ENCODE measurements at places on chromosomes 1 and 21. TPM values are rescaled to one million over a fixed set of nuclear protein-coding genes. Genes with fewer than 3 reads are reported as not detected.

DNA sequence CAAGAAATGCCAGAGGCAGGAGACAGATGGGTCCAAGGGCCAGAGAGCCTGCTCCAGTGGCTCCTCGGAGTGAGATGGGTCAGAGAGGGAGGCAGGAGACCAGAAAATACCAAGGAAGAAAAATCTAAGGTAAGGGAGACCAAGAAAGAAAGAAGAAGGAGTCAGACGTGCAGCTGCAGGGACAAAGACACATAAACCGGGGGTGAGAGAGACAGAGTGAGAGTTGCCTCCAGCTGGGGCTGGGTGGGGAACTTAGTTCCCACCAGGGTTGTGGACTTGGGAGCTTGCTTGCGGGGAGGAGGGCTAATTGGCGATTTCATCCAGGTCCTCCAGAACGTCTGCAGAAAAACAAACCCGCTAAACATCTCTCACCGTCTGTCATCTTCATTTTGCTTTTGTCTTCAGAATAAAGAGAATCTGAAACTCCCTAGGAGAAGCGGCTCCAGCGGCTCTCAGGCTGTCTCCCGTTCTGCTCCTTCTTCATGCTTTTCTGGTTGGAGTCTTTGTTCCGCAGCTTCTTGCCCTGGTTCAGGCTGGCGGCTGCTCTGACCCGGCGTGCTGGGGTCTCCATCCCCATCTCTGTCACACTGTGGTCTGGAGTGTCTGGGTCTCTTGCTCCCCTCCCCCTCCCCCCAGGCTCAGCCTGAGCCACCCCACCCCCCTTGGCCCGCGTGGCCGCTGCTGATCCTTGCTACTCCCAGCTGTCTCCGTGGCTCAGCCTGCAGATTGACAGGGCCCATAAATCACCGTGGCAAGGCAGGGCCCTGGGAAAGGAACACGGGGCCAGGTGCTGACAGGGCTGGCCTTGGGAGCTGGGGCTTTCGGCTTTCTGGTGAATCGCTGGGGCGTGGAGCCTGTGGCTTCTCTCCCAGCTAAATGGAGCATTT, 66.6 kb downstream of the UBIAD1 start:
- DNase-seq = no peak

DNA sequence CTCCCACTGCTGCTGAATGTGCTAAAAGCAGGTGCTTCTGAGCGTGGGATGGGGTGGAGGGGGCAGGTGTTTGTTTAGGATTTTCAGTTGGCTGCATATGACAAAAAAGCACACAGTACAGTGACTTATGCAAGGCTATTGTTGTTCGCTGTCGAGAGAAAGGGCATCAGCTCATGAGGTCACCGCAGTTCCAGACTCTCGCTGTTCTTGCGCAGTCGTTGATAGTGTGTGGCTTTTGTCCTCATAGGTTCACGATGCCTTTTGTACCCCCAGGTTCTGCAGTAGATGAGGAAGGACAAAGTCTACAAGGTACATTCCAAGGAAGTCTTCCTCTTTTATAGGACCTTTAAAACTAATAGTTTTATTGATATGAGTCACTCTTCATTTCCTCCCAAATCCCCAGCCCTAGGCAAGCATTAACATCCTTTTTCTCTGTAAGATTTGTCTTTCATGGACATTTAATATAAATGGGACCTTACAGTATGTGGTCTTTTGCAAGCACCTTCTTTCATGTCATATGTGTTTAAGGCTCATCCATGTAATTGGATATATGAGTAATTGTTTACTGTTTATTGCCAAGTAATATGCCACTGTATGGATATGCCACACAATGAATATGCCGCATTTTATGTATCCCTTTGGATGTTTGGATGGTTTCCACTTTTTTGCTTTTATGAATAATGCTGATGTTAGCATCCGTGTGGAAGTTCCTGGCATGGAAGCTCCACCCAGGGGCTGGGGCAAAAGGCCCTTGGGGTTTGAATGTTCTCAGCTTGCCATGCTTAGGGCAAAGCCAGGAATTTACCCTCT, 14.5 kb upstream of the NLRP3 start:
- DNase-seq = no peak

DNA sequence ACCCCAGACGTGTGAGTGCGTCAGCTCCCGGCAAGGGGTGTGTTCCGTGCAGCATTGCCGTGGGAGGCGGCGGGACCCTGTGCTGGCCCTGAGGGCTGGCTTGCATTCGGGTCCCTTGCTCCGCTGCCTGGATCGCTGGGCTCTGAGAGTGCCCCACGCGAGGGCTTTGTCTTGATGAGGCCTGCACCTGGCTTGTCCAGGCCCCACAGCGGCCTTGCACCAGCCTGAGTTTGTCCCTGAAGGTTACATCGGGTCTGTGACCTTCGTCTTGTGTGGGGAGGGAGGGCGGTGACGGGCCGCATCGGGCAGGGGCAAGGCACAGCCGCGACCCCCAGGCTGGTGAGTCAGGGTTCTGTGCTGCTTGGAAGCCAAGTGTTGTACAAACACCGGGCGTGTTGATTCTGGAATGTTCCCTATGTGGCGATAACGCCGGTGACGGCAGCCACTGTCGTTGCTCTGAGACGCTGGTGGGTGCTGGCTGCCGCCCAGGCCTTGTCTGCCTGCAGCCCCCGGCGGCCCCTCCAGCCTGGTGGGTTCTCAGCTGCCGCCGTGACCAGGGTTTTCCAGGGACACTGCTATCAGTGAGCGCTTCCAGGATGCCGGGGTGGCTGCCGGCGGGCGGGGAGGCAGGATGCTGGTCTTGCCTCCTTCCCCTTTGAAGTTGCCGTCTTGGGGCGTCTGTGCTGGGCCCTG, 42.9 kb downstream of the SLX9 start:
- DNase-seq = no peak

DNA sequence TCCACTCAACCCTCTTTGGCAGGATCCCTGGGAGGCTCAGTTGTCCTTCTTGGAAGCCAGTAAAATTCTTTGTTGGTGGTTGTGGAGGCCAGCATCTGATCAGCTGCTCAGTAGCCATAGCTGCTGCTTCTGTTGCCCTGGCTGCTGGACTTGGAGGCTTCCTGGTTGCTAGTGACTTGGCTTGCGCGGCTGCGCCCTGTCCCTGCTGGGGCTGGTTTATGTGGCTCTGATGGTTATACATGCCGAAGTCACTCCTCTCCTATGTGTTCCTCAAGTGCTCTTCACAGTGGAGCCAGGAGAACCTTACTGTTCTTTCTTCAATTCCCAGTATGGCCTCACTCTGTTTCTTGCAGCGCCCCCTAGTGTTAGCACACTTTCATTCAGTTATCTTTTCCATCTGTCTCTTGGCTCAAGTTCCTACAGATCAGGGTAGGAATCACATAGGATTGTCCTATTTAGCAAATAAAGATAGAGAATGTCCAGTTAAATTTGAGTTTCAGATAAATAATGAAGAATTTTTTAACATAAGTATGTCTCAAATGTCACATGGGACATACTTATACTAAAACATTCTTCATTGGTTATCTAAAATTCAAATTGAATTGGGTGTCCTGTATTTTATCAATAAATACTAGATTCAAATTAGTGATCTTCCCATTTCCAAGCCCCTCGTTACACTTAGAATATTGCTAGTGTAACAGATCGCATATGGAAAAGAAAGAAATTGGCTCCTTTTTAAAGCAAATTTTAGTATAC, 176.5 kb downstream of the TGFB2 start:
- peak; percentile 28 for DNase-seq

DNA sequence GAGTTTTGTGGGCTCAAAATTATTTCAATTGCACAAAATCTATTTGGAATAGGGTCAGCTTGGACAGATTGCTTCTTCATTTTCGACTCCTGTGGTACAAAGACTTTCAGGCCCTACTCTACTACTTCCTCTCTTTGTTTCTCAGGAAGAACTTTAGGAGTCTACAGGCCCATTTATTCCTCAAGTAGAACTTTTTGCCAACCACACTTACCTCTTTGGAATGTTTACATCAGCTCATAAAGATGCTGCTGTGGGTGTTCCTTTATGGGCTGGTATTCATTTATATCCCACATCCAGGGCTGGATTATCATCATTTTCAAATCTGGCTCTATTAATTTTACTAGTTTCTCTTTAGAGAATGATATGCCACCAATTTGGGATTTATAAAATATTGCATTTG, 46.3 kb upstream of the TNFSF18 start:
- DNase-seq = no peak

GRCh38 chr1:234628089-234628488, 18.1 kb upstream of the IRF2BP2 start:
- no peak for DNase-seq

GRCh38 chr1:102896286-102896685, 212.0 kb downstream of the COL11A1 start:
- DNase-seq = no peak

DNA sequence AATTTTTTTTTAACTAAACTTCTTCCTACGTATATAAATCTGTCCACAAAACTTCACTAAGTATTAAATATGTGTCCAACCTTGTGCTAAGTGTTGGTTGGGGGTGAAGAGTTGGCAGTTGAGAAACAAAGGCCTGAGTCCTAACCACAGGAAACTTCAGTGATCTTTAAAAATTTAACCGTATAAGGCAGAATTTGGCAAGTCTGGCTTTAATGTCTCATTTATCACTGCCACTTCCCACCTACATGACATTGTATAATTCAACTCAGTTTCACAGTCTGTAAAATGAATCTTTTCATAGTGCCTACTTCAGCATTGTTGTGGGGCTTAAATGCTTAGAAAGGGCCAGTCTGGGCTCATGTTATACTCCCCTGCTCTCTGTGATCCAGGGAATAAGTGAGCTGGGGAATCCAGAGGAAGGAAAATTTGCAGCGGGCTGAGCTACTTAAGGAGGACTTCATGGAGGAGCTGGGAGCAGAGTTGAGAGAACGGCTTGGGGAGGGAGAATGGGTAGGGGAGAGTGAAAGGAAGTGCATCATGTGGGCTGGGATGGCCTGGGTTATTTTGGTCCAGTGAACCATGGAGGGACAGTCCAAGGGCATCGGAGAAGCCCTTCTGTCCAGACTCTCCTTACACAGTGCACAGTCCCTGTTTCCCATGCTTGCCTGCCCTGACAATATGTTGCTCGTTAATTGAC, 14.5 kb downstream of the IFNAR2 start:
- no peak for DNase-seq

DNA sequence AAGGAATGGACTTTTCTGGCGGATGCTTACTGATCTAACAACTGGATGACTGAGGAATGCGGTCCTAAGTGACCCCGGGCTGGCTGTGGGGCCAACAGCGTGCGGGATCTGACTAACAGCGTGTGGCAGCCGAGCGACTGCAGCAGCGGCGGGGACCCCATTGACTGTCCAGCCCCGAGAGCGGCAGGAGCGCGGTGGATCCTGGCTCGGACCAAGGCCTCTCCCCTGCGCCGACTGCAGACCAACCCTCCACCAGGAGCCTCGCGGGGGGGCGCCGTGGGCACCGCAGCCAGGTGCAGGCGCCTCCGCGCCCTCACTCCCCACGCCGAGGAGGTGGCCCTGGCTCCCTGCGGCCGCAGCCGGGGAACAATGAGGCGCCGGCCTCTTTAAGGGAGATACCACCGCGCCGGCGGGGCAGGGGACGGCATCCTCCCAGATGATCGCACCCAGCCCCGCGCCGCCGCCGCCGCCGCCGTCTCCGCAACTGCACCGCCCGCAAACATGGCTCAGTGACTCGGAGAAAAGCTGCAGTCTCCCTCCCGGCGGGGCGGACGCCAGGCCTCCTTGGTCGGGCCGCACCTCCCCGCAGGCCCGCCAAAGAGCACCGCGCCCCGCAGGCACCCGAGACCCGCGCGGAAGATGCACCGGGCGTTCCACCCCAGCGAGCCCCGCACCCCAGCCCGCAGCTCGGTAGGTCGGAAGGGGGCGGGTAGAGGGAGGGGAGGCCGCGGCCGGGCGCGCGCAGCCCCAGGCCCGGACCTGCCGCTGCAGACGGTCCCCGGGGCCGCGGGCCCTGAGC, 694 bp upstream of the PDIK1L start:
- DNase-seq = peak; percentile 86

DNA sequence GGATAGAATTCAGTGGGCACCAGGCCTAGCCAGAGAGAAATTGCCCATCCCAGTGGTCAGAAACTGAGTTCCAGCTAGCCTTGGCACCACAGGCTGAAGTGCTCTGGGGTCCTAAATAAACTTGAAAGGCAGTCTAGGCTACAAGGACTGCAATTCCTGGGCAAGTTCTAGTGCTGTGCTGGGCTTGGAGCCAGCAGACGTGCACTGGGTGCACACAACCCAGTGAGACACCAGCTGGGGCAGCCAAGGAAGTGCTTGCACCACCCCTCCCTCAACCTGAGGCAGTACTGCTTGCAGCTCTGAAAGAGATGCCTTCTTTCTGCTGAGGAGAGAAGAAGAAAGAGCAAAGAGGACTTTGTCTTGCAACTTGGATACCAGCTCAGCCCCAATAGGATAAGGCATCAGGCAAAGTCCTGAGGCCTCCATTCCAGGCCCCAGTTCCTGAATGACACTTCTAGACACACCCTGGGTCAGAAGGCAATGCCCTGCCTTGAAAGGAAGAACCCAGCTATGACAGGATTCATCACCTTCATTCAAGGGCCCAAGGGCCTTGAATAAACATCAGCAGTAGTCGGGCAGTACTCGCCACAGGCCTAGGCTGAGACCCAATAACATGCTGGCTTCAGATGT, 55.1 kb downstream of the OVGP1 start:
- DNase-seq = no peak

GRCh38 chr1:199273837-199274379, 635.1 kb downstream of the PTPRC start:
- DNase-seq = no peak

DNA sequence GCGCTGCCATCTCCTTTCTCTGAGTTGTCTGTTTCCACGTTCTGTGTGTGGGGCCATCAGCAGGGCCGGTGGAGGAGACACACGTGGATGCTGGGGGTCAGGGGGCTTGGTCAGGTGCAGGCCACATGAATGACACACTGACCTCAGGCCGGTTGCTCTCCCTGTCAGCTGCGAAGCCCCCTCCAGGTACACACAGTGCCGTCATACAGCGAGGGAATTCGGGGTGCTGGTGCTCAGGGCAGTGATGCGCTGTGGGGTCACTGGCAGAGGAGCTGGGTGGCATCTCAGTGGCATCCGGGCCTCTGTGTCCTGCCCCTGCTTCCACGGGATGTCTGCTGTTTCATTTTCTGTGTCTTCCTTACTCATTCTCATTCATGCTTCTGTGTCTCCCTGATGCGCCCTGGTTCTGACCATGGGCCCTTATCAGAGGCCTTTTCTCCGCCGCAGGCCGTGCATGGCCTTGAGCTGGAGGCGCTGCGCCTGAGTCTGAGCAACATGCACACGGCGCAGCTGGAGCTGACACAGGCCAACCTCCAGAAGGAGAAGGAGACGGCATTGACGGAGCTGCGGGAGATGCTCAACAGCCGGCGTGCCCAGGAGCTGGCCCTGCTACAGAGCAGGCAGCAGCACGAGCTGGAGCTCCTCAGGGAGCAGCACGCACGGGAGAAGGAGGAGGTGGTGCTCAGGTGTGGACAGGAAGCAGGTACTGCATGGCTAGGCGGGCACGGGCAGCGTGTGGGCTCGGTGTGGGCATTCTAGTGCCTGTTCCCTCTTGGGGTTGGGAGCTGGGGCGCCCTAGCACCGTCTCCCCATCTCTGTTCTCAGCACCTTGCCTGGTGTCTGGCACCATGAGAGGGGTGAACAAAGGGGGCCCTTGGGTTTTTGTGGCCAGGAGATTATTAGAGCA, 22.6 kb downstream of the PCNT start:
- no peak for DNase-seq

The GLMP gene
- 27.8 TPM for total RNA-seq

The CRYAA gene
- not detected for total RNA-seq

The CENPL gene
- total RNA-seq = 34.0 TPM

The EDARADD gene
- 3.1 TPM for total RNA-seq
